NCI-H1092 treated with DMSO at 0.1 percent for 48 hours (cell line): ENCODE measurements at places on chromosomes 4 and X.

- no peak for DNase-seq
These were observed 100.2 kb upstream of the GRIA3 start for GRCh38 chrX:123083924-123084323.

- DNase-seq = no peak
These were observed 20.9 kb downstream of the ITIH6 start for GRCh38 chrX:54776987-54777672.

- no peak for DNase-seq
These were observed 314.7 kb upstream of the ATOH1 start for GRCh38 chr4:93513851-93514250.

DNA sequence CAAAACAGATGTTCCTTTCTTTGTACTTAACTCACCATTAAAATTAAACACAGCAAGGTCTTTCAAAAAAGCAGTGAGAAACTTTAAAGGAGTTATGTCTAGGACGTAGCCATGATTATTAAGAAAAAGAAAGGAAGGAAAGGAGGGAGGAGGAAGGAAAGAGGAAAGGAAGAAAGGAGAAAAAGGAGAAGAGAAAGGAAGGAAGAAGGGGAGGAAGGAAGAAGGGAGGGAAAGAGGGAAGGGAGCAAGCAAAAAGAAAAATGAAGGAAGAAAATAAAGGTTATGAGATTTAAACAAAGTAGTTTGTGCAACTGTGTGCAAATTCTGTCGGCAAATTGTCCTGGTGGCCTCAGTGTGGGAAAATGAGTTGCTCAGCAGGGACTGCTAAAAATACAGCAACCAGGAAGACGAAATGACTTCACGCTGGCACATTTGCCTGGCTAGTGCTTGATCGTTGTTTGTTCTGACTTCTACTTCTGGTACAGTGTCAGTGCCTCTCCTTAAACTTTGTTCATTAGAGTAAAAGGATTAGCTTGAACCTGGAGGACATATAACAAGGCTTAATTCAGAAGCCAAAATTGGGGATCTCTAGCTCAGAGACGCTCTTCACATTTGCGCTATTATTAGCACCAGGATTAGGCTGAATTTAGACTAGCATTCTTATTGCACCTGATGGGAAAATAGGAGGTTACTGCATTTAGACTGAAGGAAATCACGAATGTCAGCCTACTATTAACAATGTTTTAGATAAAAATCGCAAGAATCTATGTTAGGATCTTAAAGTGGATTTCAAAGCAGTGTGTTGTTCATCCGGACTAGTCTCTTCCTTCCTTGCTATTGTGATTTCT, 81.2 kb downstream of the DCK start:
- DNase-seq = no peak

GRCh38 chrX:20143111-20143510, 1.5 kb upstream of the EIF1AX start:
- no peak for DNase-seq

DNA sequence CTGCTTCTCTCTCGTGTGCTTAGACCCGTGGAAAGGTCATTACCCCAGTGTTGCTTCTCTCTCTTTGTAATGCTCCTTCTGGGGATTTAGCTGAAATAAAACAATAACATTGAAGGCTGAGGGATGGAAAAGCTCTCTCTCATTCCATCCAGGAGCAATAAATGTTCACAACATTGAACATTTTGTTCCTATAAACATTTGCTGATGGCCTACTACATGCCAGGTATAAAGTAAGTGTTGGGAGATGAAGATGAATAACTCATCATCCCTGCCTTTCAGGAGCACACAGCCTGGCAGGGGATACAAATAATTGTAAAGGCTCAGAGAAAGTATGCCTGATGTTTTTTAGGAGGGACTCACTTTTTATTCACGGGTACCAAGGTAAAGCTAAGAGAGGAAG, 158.1 kb downstream of the KDR start:
- DNase-seq = no peak

GRCh38 chrX:22686138-22686541, 313.6 kb upstream of the DDX53 start:
- peak; percentile 76 for DNase-seq

- DNase-seq = no peak
These were observed 358.2 kb upstream of the GATB start for GRCh38 chr4:152118819-152119553.

DNA sequence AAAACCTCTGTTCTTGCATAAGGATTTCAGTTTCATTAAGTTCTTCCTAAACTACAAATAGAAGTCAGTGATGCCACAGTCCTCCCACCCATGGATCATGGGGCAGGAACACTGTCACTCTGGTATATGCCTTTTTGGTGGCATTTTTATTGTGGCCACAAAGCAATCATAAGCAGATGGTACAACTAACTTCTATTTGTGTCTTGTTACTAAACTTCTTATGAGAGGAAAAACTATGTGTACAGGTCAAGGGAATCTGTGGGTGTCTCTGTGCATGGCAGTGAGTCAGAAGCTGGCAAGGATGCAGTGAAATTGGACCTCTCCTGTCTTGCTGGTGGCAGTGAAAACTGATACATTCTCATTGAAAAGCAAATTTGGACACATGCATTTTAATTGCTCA, 245.0 kb upstream of the GPC4 start:
- no peak for DNase-seq

DNA sequence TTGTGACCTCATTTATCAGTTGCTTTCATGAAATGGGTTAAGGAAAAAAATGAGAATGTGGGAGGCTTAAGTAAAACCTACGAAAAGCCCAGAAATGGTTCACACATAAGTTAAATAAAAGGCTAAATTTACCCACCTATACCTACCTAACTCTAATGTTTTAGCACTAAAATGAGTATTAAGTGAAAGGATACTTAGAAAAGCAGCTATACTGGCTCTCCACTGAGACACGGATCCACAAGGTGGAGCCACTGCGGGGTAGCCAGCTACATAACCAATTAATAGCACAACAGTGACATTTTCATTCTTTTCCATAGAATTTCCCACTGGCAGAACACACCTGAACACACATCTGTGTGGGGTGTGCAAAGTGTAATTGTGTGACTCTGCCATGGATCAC, 101.9 kb downstream of the MAML3 start:
- peak; percentile 10 for DNase-seq

DNA sequence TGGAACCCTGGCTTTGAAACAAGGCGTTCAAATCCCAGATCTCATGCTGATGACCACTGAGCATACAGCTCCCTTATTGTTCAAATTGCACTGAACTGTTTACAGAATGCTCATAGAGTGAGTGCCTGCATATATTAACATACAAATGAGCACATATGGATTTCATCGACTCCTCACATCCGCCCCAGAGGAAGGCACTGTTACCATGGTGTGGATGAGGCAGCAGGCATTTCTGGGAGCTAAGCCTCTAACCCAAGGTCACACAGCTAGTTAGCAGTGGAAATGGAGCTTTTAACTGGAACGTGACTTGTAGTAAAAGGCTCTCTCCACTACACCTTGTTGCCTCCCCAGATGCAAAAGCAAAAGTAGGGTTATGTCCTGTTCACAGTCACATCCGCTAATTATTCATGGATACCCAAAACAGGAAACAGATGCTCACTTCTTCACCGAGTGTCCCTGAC, 289.7 kb downstream of the STK32B start:
- no peak for DNase-seq

GRCh38 chr4:177161781-177162180, 147.9 kb upstream of the NEIL3 start:
- no peak for DNase-seq

DNA sequence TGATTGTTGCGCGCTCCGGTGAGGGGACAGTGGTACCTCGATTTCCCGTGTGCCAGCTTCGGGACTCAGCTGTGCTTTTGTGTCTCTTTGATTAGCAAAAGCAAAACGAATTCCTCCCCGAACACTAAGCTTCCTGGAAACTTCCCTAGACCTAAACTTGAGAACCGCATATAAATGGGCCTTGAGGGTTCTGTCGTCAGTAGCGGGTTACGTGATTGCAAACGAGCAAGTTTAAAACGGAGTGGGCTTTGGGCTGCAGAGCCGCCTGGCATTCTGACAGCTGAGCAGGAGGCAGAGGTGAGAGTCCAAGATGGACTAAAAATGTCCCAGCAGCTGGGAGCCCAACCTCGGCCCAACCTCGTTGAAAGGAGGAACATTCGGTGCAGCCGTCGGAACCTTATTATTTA, 1.2 kb upstream of the TAPT1 start:
- DNase-seq = no peak

DNA sequence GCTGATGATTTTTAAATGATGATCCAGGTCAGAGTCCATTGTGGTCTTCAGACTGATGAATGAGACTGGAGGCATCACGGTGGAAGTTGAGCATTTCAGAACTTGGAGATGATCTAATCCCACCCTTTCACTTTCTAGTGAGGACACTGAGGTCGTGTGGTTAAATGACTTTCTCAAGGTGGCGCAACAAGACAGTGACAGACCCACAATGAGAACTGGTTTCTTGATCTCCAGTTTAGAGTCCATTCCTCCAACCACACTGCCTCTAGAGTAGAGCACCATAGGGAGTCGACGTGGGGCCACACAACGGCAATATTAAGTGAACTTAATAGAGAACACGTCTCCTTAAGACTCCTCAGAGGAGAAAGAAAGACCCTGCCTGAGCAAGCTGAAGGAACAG, 381.0 kb downstream of the UNC5C start:
- no peak for DNase-seq

- no peak for DNase-seq
These were observed 9.2 kb upstream of the ANXA3 start for GRCh38 chr4:78542373-78542772.

GRCh38 chr4:47752214-47752613, 85.7 kb downstream of the CORIN start:
- no peak for DNase-seq

DNA sequence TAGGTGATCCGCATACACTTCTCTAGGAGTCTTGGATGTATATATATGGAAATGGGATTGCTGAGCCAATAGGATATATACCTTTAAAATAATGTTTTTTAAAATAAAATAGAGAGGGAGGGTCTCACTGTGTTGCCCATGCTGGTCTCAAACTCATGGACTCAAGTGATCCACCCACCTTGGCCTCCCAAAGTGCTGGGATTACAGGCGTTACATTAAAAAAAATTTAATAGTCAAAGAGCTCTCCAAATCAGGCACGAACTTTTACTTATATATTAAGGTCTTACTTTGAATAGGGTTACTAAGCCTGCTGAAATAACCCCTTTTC, 109.0 kb downstream of the GNL3L start:
- no peak for DNase-seq

DNA sequence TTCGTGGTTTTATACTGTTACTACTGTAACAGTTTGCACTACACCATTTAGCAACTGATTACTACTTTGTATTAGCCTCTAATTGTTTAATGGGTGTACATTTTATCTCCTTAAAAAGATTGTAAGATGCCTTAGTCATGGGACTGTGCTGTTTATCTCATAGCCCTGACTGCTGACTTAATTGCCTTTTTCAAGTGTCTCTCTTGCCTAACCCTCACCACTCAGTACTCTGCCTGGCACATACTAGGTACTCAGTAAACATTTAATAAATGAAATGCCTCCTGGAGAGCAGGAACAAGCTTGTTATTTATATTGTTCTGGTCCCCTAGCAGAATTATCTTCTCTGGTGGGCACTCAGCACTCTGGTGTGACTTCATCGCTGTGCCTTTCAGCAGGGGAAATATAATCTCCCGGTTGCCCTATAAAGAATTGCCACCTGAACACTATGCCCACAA, 1.7 kb upstream of the STIM2 start:
- peak; percentile 68 for DNase-seq

DNA sequence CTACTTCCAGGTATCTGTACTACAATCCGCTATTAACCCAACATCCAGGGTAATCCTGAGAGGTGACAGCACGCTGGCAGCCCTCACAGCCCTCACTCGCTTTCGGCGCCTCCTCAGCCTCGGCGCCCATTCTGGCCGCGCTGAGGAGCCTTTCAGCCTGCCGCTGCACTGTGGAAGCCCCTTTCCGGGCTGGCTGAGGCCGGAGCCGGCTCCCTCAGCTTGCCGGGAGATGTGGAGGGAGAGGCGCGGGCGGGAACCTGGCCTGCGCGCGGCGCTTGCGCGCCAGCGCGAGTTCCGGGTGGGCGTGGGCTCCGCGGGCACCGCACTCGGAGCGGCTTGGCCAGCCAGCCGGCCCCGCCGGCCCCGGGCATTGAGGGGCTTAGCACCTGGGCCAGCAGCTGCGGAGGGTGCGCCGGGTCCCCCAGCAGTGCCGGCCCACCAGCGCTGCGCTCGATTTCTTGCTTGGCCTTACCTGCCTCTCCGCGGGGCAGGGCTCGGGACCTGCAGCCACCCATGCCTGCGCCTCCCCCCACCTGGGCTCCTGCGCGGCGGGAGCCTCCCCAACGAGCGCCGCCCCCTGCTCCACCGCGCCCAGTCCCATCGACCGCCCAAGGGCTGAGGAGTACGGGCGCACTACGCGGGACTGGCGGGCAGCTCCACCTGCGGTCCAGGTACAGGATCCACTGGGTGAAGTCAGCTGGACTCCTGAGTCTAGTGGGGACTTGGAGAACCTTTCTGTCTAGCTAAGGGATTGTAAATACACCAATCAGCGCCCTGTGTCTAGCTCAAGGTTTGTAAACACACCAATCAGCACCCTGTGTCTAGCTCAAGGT, 87.3 kb downstream of the PRSS12 start:
- peak; percentile 33 for DNase-seq

- no peak for DNase-seq
These were observed 2.3 kb downstream of the ATP5ME start for GRCh38 chr4:671769-672168.

- DNase-seq = no peak
These were observed 73.5 kb upstream of the ZFP42 start for GRCh38 chr4:187921946-187922623.

DNA sequence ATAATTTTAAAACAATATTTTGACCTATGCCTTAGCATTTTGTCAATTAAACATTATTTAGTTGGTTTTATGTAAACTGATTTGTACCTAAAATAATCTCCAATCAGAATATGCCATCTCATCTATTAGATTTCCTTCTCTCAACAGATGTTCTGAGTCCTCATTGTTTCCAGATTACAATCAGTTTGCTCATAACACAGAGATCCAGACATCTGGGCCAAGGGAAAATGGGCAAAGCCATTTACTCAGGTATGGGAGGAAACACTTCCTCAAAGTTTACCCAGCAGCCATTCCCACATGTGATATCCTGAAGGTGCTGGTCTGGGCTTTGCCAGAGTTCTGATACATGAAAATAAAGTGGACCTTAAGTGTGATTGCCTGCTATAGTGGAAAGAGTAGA, 217.9 kb upstream of the GPC4 start:
- DNase-seq = no peak

DNA sequence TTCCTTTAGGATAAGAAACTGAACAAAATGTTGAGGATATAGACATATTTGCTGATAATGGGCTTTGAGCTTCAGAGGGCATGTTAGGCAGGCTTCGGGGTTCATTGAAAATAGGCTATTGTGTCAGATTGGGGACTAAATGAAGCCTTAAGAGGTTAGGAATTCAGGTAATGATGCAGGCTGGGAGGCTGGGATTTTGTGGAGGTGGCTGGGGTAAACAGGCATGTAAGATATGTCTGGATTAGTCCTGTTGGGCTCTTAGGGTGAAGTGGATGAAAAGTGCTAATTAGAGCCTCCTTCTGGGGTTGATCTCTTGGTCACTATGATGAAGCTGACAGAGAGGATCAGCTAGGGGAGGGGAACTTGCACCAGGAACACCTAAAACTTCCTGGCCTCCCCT, 80.2 kb upstream of the ESX1 start:
- no peak for DNase-seq

GRCh38 chr4:141711211-141711610, 74.8 kb downstream of the IL15 start:
- DNase-seq = no peak
